ENCODE measurements at places on chromosomes 5 and 9.

GRCh38 chr5:165349735-165350134, 1844.3 kb downstream of the MAT2B start:
- no peak for DNase-seq

GRCh38 chr5:116810951-116811350, 236.3 kb upstream of the SEMA6A start:
- no peak for DNase-seq

DNA sequence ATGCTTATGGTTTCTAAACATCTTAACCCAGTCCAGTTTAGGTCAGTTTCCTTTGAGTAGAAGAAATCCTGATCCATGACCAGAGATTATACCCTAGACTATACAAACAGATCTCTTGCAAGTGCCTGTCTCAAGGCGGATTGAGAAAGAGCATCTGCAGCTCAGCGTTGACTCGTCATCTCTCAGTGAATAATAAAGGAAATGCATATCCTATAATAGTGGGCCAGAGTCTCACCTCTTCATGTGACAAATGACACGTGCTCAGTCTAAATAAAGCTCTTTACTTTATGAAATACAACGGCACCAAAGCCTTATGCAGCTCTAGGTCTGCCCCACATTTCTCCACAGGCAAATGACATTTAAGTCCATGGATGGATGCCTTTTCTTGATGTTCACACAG, 179.4 kb upstream of the NR3C1 start:
- DNase-seq, result no peak

DNA sequence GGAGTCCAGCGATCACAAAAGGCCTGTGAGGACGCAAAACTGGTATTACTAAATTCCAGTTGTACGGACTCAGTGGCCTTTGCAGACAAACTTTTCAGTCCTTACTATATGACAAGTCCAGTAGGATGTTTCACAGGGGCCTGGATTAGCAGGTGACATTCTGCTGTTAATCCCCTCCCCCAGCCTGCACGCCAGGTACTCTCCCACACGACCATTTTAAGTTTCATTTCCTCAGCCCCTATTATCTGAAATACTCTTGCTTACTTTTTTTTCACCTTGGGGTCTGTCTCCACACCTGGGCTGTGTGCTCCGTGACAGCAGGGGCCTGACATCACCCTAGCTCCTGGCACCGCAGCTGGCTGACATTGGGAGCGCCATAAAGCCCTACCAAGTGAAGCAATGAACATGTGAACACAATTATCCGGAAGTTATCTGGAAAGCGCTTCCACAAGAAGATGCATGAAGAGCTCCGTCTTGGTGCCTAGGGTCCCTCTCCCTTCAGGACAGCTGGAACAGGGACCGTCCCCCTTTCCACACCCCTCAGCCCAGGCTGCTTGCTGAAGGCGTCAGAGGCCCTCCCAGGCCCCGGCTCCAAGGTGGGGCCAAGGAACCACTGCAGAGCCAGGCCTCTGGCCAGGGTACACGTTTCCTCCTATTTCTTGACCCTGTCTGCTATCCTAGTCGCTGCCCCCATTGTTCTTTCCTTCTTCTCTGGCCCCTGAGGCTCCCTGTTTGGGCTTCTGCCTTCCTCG, 39.7 kb upstream of the ZNF622 start:
- no peak for DNase-seq

- no peak for DNase-seq
Observed at GRCh38 chr5:43231977-43232376, 40.0 kb downstream of the NIM1K start.

DNA sequence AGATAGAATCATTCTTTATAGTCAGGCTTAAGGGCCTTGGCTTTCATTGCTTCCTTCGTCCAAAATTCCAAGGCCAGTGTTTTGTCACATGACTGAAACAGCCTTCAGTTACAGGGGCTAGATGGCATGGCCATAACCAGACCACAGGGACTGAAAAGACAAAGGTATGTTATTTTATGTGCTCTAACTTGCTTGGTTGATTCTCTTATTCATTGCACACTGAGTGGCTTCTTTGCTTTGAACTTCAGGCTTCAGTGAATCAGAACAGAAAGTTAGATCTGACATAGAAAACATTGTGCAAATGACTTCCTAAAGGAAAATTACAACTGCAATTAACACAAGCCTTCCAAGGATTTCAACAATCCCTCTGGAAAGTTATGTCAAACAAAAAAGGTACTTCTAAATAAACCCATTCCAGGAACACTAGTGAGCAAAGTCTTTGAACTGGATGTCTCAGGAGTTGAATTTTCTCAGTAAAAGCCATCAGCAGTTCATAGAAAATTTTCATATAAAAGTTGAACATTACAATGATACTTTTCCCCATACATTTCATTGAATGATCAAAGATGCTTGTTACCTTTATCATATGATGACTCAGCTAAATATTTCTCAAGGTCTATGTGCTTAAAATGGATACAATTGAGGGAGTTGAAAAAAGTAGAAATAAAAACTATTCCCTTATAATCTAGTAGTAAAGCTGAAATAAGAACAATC, 355.3 kb downstream of the TMEM232 start:
- no peak for DNase-seq

GRCh38 chr5:155193483-155194107, 180.0 kb downstream of the KIF4B start:
- no peak for DNase-seq

GRCh38 chr9:115913696-115914095, 239.9 kb upstream of the PAPPA start:
- DNase-seq, result no peak

DNA sequence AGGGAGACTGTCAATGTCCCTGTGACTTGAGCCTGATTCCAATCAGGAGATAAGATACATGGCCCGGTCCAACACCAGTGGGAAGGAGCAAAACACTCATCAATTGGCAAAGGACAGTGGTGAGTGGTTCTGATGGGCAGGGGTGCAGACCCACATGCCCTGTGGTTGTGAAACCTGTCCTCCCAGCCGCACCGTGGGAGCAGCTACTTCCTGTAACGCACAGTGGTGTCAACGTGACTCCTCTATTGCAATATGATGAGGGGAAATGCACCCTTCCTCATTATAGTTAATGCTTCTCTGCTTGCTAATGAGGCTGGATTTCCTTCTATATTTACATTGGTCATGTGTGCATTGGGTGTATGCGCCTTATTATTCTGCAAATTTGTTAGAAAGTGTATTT, 223.0 kb downstream of the IRX1 start:
- DNase-seq, result no peak

DNA sequence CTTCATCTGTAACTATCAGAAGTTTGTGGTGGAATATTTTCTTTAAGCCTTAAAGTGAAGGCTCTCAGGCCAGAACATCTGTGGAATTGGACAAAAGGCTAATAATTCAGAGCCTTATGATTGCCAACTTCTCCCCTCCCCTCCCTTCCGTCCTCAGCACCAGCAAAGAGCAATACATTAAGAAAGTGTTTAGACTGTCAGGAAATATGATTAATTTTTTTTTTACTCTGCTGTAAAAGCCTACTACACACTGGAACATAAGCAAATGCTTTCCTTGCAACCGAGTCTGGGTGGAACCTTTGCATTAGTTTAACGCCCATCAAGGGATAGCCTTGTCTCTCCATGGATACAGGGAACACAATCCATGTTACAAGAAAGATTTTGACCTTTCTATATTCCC, 110.3 kb upstream of the TARS1 start:
- no peak for DNase-seq

- no peak for DNase-seq
Observed at GRCh38 chr5:19044931-19045695, 942.9 kb downstream of the CDH18 start.

GRCh38 chr9:129033216-129033615, 3.2 kb upstream of the MIGA2 start:
- DNase-seq, result no peak

DNA sequence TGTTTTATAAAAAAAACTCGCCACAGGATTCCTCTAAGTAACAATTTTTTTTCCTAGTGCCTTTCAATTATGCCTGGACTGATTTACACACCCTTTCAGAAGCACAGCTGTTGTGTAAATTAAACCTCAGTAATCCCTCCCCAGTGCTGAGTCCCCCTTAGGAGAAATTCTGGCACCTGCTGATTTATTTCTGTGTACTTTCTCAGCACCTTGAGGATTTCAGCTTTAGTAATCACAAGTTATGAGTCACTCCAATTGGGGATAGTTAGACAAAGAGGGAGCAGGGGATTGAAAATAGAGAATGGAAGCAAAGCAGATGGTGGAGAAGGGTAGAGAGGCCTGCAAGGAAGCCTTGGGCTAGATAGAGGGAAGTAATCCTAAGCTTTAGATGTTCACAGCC, 171.7 kb downstream of the TTLL11 start:
- no peak for DNase-seq

- DNase-seq, result no peak
Observed at GRCh38 chr5:19322716-19323485, 665.1 kb downstream of the CDH18 start.

- DNase-seq, result no peak
Observed at GRCh38 chr5:150945947-150946346, 41.2 kb upstream of the ZNF300 start.

GRCh38 chr5:112320408-112320807, 98.7 kb downstream of the EPB41L4A start:
- DNase-seq, result no peak

DNA sequence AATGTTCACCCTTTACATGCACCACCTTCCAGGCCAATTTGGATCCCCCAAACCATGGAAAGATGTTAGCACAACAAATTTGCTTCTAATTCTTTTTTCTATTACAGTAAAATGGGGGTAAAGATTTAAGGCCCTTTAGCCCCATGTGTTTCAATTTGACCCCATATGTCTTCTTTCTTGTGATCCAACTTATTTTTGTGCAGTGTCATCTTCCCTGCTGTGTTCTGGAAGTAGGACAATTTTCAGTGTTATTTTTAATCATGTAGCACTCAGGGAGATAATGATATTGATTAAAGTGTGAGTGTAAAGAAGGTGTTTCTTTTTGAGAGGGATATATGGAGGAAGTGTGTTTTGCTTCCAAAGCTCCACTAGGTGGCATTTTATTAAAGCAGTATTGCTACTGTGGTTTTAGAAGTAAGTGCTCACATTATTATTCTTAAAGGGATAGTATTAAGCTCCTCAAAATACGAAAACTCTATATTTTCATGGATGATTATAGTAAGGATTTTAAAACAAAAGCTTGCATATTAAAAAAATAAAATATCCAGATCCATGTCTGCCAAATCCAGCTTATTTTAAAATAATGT, 118.7 kb upstream of the ATP10B start:
- DNase-seq, result no peak

DNA sequence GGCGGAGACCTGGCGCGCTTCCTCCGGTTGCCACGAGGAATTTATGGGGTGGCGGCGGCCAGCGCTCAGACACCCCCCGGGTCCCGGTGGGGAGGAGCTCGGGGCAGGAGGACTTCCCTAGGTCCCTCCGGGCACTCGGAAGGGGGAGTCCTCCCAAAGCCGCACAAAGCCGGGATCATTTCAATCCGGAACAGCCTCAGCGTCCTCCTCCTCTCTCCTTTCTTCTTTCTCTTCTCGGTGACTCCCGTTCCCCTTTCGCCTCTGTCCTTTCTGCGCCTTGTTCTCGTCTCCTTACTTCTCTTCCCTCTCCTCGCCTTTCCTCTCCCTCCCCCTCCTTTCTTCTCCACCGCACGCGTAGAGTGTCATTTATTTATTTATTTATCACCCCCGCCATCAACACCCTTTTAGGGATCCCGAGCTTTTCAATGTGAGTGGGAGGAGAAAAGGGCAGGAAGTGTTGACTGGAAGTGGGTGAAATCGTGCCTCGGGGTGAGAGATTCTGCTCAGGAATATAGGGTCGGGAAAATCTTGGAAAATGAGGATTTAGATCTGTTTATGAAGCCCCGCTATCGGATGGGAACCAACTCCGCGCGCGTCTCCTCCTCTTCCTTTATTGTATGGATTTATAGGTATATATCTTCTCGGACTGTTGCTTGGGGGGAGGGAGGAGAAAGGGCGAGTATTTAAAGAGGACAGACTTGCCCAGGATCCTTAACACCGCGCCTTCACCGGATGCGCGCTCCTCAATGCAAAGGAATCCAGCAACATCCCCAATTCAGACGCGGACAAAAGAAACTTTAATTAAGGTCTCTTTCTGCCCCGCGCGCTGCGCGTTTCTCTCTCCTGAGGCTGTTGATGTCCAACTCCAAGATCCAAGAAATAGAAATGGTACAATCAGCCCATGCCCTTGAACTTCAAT, 2.0 kb upstream of the ZNF462 start:
- DNase-seq, result no peak

GRCh38 chr5:138969323-138970002, 94.3 kb upstream of the LRRTM2 start:
- DNase-seq, result no peak

DNA sequence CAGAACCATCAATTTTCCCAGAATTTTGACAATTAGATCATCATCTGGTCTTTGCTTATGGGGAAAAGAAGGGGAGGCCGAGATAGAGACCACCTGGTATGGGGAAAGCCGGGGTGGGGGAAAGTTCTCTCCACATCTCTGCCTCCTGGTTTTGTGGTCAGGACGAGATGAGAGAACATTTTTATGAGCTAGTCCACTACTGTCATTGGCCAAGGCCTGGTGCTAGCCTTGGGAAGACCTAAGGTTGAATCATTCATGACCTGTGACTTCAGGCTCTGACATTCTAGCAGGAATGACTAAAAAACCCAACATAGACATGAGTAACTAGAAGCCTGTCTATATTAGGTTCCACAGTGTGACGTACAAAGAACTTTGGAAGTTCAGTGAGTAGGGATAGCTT, 135.2 kb downstream of the PTTG1 start:
- no peak for DNase-seq

DNA sequence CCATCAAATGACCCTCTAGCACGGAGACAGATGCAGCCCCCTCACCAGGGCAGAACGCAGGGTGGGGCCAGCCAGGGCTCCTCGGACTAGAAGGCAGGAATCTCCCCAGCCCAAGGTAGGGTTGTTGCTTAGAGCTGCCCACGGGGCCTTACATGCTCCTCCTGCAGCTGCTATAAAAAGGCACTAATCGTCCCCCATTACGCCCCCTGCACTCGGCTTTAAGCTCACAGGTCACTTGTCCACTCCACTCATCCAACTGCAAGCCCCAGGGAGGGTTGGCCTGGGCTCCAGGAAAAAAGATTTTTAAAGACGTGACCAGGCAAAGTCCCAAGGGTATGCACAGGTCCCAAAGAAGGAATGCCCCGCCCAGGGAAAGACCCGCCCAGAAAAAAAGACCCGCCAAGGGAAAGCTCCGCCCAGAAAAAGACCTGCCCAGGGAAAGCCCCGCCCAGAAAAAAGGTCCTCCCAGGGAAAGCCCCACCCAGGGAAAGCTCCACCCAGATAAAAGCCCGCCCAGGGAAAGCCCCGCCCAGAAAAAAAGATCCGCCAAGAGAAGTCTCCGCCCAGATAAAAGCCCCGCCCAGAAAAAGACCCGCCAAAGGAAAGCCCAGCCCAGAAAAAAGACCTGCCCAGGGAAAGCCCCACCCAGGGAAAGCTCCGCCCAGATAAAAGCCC, 11.1 kb downstream of the GRIN1 start:
- no peak for DNase-seq

GRCh38 chr9:70439991-70440706, 25.7 kb upstream of the KLF9 start:
- no peak for DNase-seq

GRCh38 chr5:127870914-127871313, 167.7 kb downstream of the CCDC192 start:
- peak; percentile 12 for DNase-seq

All from hypothalamus (tissue), 51 donors.